Smooth muscle cell of the coronary artery (primary cell): ENCODE measurements at places on chromosomes 2 and 18. TPM values are rescaled to one million over a fixed set of nuclear protein-coding genes. Genes with fewer than 3 reads are reported as not detected.

Gene TPGS2
- total RNA-seq: 74.9 and 110 TPM in 2 replicates

Gene PTPRN
- under 0.01 and 9.0 TPM in 2 replicates for total RNA-seq

Gene MROH2A
- total RNA-seq: 0.15 TPM in 1 of 2 replicates, not detected in the other

Gene EPHA4
- 1.4 and 7.1 TPM in 2 replicates for total RNA-seq

Gene RPRM
- not detected in 2 replicates for total RNA-seq

Gene PLGLB2
- 0.23 and 0.60 TPM in 2 replicates for total RNA-seq

Gene NT5C1B
- total RNA-seq: not detected in 2 replicates

Gene REG3G
- total RNA-seq: not detected in 2 replicates

Gene QPCT
- total RNA-seq: 2.2 and 13.6 TPM in 2 replicates

Gene CLEC4F
- total RNA-seq: not detected in 2 replicates

Gene ATP6V1B1
- 0.45 and 0.94 TPM in 2 replicates for total RNA-seq

Gene CCBE1
- total RNA-seq: 7.7 and 31.9 TPM in 2 replicates

Gene BMP10
- not detected in 2 replicates for total RNA-seq

Gene SKA1
- total RNA-seq: 0.94 and 3.5 TPM in 2 replicates

Gene RALBP1
- 42.1 and 60.5 TPM in 2 replicates for total RNA-seq

Gene ACADL
- total RNA-seq: 0.12 and 0.83 TPM in 2 replicates

Gene SLC16A14
- total RNA-seq: 0.47 and 3.2 TPM in 2 replicates

Gene TBR1
- total RNA-seq: not detected in 2 replicates

Gene FAM161A
- 1.3 and 1.9 TPM in 2 replicates for total RNA-seq

Gene SGPP2
- total RNA-seq: not detected in 2 replicates

Gene C2orf80
- not detected in 2 replicates for total RNA-seq

Gene ACVR1C
- total RNA-seq: 0.08 and 0.59 TPM in 2 replicates

Gene TRIM54
- total RNA-seq: not detected in 2 replicates

Gene LYPD6
- not detected in 2 replicates for total RNA-seq

Gene ARHGAP15
- total RNA-seq: not detected in 2 replicates

Gene EPB41L5
- total RNA-seq: 6.1 and 10.7 TPM in 2 replicates

Gene MRO
- not detected in 2 replicates for total RNA-seq

Gene AQP12B
- total RNA-seq: not detected in 2 replicates
